ENCODE measurements at places on chromosomes 4 and X.

GRCh38 chr4:129950217-129950616, 854.3 kb downstream of the C4orf33 start:
- no peak for DNase-seq

DNA sequence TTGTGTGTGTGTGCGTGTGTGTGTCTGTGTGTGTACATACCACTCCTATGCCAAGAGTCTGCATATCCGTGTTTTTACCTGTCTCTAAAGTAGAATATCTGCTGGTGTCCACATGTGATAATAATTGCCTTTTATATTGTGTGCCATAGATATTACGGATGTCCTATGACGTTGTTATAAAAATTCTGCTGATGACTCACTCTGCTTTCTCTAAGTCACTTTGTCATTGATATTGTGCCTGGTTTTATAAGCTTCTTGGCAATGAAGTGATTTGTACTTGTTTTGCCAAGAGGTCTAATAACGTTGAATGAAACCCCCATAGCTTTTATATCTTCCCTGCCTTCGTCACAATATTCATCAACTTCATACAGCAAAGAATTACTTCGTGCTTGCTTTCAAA, 102.6 kb upstream of the C1GALT1C1 start:
- no peak for DNase-seq

DNA sequence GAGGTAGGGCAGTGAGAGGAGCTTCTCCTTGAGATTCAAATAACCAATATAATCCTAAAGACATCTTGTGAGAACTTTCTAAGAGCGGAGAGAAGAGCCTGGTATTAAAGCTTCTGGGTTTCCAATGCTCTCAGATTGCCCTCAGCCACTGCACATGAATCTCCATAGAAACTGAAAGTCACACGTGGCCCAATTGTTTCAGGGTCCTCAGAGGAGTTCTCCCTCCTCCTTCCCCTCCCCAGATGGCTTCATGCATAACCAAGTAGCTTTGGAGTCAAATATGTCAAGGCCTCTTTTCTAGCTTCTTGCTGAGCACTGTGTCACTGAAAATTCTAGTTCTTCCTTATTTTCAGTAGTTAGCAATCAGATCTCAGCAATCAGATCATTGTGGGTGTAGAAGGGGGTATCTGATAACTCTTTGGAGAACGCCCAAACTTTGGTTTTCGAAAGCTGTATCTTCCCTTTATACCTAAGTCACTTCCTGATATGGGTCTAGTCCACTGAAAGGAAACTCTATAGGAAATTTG, 2.2 kb downstream of the BTK start:
- no peak for DNase-seq

GRCh38 chr4:173878701-173879100, 348.7 kb upstream of the HAND2 start:
- DNase-seq, result no peak

GRCh38 chr4:38980903-38981676, 51.1 kb downstream of the TMEM156 start:
- DNase-seq, result no peak
